NCI-H526 treated with DMSO at 0.1 percent for 48 hours (cell line): ENCODE measurements at places on chromosomes 2 and 18.
A peak's percentile ranks its signal among the peaks of the same experiment; 100 is the strongest.

- no peak for DNase-seq
Observed at GRCh38 chr2:48295421-48295820, 234.5 kb upstream of the STON1 start.

GRCh38 chr18:24560511-24560981 is 100.1 kb downstream of the HRH4 start:
- DNase-seq, result no peak

- no peak for DNase-seq
Observed at GRCh38 chr2:41940060-41940744, 107.6 kb upstream of the PKDCC start.

DNA sequence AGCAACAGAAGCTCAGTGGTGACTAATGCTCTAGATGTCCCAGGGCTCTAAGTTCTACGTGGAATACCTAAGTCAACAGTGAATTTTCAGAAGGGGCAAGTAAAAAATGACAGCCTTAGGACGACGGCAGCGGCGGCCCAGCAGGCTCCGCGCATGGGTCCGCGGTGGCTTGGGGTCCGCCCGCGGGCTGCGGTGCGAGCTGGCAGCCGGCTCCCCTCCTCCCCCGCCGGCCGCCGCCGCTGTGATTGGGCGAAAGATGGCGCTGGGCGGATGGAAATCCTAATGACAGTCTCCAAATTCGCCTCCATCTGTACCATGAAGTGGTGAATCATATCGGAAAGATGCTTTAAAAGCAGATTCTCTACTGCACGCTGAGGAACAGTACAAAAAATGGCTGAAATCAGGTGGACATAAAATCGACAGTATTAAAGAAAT is 74.7 kb downstream of the HNRNPLL start:
- DNase-seq, result peak; percentile 31

DNA sequence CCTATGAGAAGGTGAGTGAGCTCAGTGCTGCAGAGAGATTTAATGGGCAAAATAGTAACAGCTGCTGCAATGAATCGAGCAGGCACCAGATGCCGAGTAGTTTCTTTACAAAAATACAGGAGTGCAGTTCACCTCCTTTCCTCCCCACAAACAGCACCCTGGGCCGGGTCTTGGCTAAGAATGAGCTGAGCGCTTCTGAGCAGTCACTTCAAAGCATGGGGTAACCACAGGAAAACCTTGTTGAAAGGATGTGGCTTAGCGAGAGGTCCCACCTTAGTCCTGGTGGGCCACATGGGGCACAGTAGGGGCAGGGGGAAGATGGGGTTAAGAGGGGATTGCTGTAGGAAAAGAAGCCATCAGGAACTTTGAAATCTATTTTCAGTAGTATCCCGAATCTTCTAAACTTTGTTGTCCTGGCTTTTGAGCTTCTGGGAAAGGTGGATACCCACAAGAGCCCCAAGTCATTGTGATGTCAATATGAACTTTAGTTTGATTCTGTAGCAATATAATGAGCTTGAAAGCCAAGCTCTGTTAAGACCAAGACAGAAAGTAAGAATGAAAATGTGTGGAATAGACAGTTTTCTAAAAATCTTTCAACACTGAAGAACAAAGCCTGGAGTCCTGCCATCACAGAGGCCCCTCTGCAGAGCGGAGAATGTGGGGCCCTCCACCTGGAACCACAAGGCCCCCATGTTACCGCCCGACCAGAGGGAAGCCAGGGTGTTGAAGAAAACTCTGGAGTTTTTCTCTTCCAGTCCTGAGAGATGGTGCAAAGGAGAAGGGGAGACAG is 101.0 kb upstream of the ZNF236 start:
- DNase-seq, result no peak

GRCh38 chr2:203678971-203679370 is 27.5 kb upstream of the CD28 start:
- DNase-seq, result no peak

GRCh38 chr18:6333981-6334380 is 80.7 kb downstream of the L3MBTL4 start:
- DNase-seq, result no peak

DNA sequence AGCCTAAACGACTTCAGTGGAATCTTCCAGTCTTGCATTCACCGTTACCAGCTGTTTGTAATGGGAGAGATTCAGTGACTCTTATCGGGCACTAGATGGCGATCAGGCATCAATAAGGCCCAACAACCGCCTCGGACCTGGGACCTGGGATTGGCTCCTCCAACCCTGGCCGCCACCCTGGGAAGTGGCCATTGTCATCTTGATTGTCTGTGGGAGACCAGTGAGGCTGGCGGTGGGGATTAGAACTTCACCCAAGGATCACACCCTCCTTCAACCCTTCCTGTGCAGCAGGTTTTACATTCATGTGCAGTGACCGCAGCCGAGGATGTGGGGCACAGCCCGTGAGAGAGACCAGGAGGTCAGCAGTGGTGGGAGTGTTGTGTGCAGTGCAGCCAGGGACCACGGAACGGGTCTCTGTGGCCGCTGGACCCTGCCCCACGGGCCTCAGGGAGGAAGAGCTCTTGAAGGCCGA is 85.3 kb downstream of the SPP2 start:
- DNase-seq, result no peak

GRCh38 chr2:106109675-106110424 is 84.3 kb downstream of the UXS1 start:
- DNase-seq, result no peak

- no peak for DNase-seq
Observed at GRCh38 chr2:158011055-158011771, 90.5 kb upstream of the UPP2 start.

DNA sequence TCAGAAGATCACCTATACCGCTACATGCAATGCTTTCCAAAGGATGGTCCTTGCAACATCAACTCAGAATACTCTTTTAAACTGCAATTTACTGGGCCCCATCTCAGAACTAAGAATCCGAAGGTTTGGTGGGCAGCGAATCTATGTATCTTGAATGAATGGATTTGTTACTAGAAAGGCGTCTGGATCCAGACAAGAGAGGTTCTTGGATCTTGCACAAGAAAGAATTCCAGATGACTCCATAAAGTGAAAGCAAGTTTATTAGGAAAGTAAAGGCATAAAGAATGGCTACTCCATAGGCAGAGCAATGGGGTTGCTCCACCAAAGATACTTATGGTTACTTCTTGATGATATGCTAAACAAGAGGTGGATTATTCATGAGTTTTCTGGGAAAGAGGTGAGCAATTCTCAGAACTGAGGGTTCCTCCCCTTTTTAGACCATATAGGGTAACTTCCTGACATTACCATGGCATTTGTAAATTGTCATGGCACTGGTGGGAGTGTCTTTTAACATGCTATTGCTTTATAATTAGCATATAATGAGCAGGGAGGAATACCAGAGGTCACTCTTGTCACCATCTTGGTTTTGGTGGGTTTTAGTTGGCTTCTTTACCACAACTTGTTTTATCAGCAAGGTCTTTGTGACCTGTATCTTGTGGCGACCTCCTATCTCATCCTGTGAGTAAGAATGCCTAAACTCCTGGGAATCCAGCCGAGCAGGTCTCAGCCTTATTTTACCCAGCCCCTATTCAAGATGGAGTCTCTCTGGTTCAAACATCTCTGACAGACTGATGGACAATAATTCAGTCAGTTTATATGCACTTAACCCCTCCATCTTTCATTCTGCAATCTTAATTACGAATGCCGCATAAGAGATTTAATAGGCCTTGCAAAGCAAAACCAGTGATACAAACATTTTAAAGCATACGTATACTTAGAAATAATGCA is 7.5 kb upstream of the RMDN2 start:
- DNase-seq, result no peak

GRCh38 chr2:65450393-65450792 is 18.0 kb upstream of the SPRED2 start:
- no peak for DNase-seq

- no peak for DNase-seq
Observed at GRCh38 chr2:45102141-45102540, 92.9 kb upstream of the SIX2 start.

DNA sequence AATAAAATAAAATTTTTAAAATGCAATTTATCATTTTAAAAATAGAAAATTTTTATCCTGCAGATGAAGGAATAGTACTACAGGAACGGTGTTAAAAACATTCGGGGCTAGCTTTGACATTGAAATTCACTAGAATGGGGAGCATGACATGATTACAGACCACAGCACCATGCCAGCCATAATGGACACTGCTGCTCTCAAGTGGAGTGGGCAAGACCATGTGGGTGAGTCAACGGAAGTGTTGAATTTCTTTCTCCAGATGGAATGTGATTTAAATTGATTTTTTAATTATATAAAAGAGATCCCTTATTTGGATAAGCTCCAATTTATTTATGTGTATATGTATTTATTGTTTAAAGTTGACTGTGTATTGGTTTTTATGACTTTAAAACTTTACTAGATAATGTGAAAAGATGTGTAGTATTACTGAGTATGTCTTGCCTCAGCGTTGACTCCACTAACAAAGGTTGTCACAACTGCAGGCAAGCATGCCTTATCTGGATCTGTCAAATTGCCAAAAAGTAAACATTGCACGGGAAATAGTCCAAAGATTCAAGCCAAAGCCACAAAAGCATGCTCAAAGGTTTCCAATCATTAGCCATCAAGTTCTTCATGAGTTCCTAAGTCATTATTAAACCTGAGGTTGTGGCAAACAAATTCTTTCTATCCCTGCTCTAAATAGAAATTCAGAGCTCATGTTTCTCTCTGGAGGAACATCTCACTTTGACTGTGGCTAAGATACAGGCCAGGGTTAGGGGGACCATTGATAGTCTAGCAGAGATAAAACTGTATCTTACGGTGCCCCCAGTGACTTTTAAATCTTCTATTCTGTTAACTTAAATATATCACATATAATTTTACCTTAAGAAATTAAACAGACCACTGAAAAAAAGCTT is 536.9 kb downstream of the TMX3 start:
- DNase-seq, result no peak

- DNase-seq, result no peak
Observed at GRCh38 chr18:43877616-43878321, 600.5 kb upstream of the SYT4 start.

DNA sequence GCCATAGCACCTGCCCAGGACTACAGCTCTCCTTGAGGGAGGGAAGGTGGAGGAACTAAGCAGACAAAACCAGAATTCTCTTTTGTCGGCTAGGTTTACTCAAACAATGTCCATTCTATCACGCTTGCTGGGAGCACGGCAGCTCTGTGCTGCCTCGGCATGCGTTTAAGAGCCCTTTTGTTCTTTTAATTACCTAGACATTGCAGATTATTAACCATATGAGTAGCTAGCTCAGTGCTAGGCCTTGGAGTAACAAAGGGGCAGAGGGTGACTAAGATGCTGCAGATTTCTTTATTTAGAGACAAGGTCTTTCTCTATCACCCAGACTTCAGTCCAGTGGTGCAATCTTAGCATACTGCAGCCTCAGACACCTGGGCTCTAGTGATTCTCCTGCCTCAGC is 11.1 kb downstream of the MSGN1 start:
- no peak for DNase-seq

- no peak for DNase-seq
Observed at GRCh38 chr18:55013685-55014084, 54.4 kb upstream of the CCDC68 start.
